Endodermal cell (in vitro differentiated cells): ENCODE measurements at places on chromosomes 6 and 20. TPM values are rescaled to one million over a fixed set of nuclear protein-coding genes. Genes with fewer than 3 reads are reported as not detected.

Gene VGLL2
- total RNA-seq, result not detected in 3 replicates

Gene NRN1
- total RNA-seq, result 0.57 and 0.68 TPM in 2 replicates

Gene HLA-DRA
- total RNA-seq, result 0.27 TPM in 1 of 2 replicates, not detected in the other

Gene DAAM2
- 0.23 to 0.33 TPM (median 0.27 TPM) in 3 replicates for total RNA-seq

Gene TRAPPC3L
- total RNA-seq, result not detected in 3 replicates

Gene DEFB119
- total RNA-seq, result not detected in 2 replicates

Gene PNLDC1
- total RNA-seq, result not detected in 3 replicates

Gene ZSWIM3
- total RNA-seq, result 2.1 to 2.7 TPM (median 2.1 TPM) in 3 replicates

Gene ZC2HC1B
- total RNA-seq, result not detected in 2 replicates

- H3K4me3 ChIP-seq, result no peak overlapping the region
- H3K4me1 ChIP-seq, result no peaks in the 10 kb centered on the region
- no peak overlapping the region for H3K27ac ChIP-seq
- no peaks in the 10 kb centered on the region for H3K27me3 ChIP-seq
- peaks cover 41% of the 10 kb centered on the region for H3K36me3 ChIP-seq
Observed at GRCh38 chr6:147384737-147385710, 123.5 kb upstream of the SAMD5 start.

GRCh38 chr6:7628479-7628878 is 38.5 kb downstream of the SNRNP48 start:
- H3K27ac ChIP-seq, result no peak overlapping the region
- H3K4me3 ChIP-seq, result no peak overlapping the region
- H3K4me1 ChIP-seq, result no peaks in the 10 kb centered on the region
- no peaks in the 10 kb centered on the region for H3K36me3 ChIP-seq

GRCh38 chr6:167700199-167700598 is 126.5 kb upstream of the AFDN start:
- H3K27ac ChIP-seq, result no peak overlapping the region
- no peak overlapping the region for H3K4me3 ChIP-seq
- H3K27me3 ChIP-seq, result no peaks in the 10 kb centered on the region
- H3K4me1 ChIP-seq, result peaks cover 9% of the 10 kb centered on the region

DNA sequence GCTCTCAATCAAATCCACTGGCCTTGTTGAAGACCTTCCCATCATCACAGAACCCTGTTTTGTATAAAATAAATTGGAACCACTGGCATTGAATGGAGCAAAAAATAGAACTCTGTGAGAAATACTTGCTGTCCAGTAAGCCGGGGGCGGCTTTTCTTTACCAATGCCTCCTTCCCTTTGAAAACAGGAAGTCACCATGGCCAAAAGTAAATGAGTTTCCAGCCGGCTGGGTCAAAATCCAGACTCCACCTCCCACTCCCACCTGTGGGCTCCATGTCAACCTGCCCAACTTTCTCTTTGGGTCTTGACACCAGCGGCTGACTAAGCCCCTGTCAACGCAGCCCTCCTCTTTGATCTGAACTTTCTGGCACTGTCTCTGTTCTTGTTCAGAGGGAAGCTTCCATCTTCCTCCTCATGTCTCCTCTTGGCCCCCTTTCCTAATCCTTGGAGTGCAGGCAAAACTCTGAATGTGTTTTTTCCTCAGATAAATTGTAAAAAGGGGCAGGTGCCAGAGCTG is 95.2 kb downstream of the TFAP2C start:
- DNase-seq, result no peak
- H3K27ac ChIP-seq, result no peak overlapping the region
- H3K36me3 ChIP-seq, result no peaks in the 10 kb centered on the region
- H3K4me1 ChIP-seq, result no peaks in the 10 kb centered on the region
- H3K27me3 ChIP-seq, result no peaks in the 10 kb centered on the region

DNA sequence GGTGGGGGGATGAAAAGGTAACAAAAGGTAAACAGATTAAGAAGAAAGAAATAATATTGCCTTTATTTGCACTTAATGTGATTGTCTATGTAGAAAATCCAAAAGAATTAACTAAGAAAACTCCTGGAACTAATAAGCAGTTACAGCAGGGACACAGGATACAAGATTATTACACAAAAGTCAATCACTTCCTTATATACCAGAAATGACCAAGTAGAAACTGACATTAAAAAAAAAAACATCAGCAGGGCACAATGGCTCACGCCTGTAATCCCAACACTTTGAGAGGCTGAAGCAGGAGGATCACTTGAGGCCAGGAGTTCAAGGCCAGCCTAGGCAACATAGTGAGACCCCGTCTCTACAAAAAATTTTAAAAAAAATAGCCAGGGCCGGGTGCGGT is 123.2 kb upstream of the RIPOR2 start:
- no peak overlapping the region for H3K4me3 ChIP-seq
- no peak for DNase-seq
- H3K27ac ChIP-seq, result no peak overlapping the region
- H3K36me3 ChIP-seq, result no peaks in the 10 kb centered on the region

DNA sequence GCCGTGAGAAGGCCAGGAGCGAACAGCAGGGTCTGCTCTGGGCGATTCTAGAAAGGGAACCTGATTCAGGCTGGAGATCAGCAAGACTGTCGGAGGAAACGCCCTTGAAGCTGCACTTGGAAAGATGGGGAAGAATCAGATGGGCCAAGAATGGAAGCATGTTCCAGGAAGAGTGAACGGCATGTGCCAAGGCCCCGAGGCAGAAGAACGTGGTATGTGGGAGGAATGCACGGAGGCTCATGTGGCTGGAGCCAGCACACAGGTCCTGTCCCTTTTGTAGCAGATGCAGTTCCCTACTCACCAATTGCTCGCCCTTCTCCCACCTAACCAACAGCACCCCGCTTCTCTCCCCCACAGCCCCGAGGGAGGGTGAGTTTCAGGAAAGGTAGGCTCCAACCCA is 180.6 kb downstream of the TFAP2C start:
- no peaks in the 10 kb centered on the region for H3K4me1 ChIP-seq
- no peak overlapping the region for H3K4me3 ChIP-seq
- peaks cover 61% of the 10 kb centered on the region for H3K27me3 ChIP-seq
- DNase-seq, result no peak

GRCh38 chr20:19812056-19812455 is 54.0 kb downstream of the RIN2 start:
- H3K27ac ChIP-seq, result no peak overlapping the region
- no peak for DNase-seq
- H3K27me3 ChIP-seq, result no peaks in the 10 kb centered on the region
- no peaks in the 10 kb centered on the region for H3K36me3 ChIP-seq
- no peaks in the 10 kb centered on the region for H3K4me1 ChIP-seq

GRCh38 chr6:10381133-10381829 is 33.6 kb downstream of the TFAP2A start:
- H3K4me3 ChIP-seq, result no peak overlapping the region
- DNase-seq, result peak; percentile 89
- peaks cover 69% of the 10 kb centered on the region for H3K27me3 ChIP-seq
- H3K4me1 ChIP-seq, result peaks cover 7% of the 10 kb centered on the region
- H3K27ac ChIP-seq, result peak overlapping the region; percentile 6

- H3K27me3 ChIP-seq, result no peaks in the 10 kb centered on the region
- no peak overlapping the region for H3K4me3 ChIP-seq
- H3K4me1 ChIP-seq, result peaks cover 22% of the 10 kb centered on the region
- DNase-seq, result no peak
Observed at GRCh38 chr20:62064770-62065673, 659 bp downstream of the TAF4 start.

DNA sequence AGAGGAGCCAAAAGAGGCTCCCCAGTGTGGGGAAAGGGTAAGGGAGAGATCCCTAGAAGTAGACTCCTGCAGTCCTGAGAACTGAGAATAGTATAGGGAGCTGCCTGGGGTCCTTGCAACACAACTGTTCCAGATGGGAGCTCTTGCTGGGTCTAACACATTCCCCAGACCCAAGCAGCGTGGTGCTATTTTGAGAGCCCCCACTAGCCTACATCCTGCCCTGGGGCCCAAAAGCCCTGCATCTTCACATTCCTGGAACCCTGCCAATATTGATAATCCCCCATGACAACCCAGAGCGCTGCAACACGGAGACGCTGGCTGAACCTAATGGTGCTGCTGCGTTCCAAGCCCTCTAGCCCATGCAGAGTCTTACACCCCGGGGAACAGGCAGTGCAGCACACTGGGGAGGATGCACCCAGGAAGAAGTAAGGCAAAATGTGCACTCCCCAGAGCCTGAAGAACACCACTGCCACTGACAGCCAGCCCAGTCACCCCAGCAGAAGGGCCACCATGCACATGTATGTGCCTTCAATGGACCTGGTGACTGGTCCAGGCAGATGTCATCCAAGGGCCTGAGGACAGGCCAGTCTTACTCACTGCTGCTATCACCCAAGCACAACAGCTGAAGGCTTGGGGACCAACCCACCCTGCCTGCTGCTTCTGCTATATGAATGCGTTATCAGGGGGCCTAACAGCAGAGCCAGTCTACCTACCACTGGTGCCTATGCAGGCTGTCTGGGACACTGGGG is 7.0 kb upstream of the RNF217 start:
- no peak for DNase-seq
- no peaks in the 10 kb centered on the region for H3K36me3 ChIP-seq
- H3K4me3 ChIP-seq, result no peak overlapping the region
- H3K27me3 ChIP-seq, result peaks cover 2% of the 10 kb centered on the region
- no peaks in the 10 kb centered on the region for H3K4me1 ChIP-seq

DNA sequence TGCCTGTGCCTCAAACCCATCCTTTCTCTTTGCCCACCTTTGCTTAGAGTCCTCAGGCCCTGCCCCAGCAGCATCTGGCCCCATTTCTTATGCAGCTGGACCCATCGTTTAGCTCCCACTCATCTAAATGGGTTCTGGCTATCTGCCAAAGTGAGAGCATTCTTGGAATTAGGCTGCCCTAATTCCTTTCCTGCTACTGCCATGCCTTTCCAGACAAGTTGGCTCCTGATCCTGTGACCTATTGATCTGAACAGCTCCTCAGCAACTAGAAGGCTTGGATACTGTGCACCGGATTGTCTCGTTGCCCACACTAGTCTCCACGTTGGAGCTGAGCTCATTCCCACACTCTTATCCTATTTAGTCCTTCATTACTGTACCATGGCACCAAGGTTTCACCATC is 22.9 kb downstream of the DZANK1 start:
- H3K4me3 ChIP-seq, result no peak overlapping the region
- H3K27me3 ChIP-seq, result no peaks in the 10 kb centered on the region
- no peak overlapping the region for H3K27ac ChIP-seq
- no peaks in the 10 kb centered on the region for H3K36me3 ChIP-seq

DNA sequence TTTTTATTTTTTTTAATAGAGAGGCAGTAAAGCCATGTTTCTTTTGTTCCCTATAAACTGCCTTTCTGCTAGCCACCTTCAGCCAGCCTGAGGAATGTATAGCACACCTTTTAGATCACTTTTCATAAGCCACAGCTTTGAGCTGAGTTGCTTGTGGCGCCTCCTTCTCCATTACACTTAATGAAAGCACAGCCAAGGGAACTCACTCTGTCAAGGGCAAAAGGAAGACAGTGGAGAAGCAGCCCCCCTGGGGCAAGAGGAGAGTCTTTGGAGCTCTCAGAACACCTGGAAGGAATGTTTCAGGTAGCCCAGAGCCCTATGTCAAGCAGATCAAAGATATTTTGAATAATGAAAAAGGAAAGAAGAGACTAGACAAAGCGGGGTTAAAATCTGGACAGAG is 235.1 kb downstream of the CLIC5 start:
- no peaks in the 10 kb centered on the region for H3K4me1 ChIP-seq
- DNase-seq, result peak; percentile 49
- H3K36me3 ChIP-seq, result no peaks in the 10 kb centered on the region
- no peak overlapping the region for H3K4me3 ChIP-seq
- H3K27me3 ChIP-seq, result no peaks in the 10 kb centered on the region

DNA sequence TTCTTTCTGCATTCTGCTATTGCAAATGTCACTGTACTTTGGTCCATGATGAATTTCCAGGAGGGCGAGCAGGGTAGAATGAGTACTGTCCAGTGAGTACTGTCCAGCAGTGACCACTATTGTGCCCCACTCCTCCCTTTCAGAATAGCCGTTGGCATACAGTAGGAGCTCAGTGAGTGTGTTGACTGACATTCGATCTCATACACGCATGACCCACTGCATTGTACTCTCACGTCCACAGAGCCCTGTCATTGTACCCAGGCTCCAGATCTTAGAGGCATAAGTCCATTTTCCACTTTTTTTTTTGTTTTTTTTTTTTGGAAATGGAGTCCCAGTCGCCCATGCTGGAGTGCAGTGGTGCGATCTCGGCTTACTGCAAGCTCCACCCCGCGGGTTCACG is 8.2 kb downstream of the DYNLRB1 start:
- peaks cover 80% of the 10 kb centered on the region for H3K36me3 ChIP-seq
- no peak overlapping the region for H3K27ac ChIP-seq
- no peaks in the 10 kb centered on the region for H3K27me3 ChIP-seq
- H3K4me1 ChIP-seq, result peaks cover 3% of the 10 kb centered on the region
- no peak overlapping the region for H3K4me3 ChIP-seq

DNA sequence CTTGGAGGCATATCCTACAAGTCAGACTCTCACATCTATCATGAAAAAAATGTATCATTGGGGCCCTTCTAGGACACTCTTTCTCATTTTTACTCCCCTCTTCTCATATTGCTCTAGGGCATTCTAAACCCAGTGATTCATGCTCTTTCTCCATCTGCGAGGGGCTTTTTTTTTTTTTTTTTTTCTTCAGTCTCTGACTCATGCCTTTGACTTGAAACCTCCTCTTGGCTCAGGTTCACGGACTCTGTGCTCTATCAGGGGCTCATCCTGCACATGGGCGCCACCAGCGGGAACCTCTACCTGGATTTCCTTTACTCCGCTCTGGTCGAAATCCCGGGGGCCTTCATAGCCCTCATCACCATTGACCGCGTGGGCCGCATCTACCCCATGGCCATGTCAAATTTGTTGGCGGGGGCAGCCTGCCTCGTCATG is 17.8 kb downstream of the SLC22A1 start:
- H3K4me1 ChIP-seq, result peaks cover 5% of the 10 kb centered on the region
- H3K36me3 ChIP-seq, result no peaks in the 10 kb centered on the region
- H3K27me3 ChIP-seq, result no peaks in the 10 kb centered on the region
- no peak overlapping the region for H3K27ac ChIP-seq
- peak; percentile 44 for DNase-seq

DNA sequence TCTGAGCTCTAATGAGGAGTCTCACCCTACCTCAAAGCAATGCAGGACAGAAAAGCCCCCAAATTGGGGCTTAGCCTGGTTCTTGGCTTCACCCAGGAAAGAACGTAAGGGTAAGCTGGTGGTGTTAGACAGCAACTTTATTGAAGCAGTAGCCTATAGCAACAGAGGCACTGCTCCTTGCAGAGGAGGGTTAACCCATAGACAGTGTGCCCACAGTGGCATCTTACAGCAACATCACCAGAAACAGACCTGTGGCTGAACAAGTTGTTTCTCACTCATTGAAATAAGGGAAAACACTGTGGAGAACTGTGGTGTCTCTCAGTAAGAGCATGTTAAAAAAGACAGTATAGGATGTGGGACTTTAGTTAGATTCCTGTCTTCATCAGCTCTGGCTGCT is 80.4 kb upstream of the SPTLC3 start:
- DNase-seq, result no peak
- no peak overlapping the region for H3K27ac ChIP-seq
- no peak overlapping the region for H3K4me3 ChIP-seq

GRCh38 chr6:147207837-147208754 is 3.9 kb downstream of the STXBP5 start:
- no peak overlapping the region for H3K4me3 ChIP-seq
- H3K4me1 ChIP-seq, result peaks cover 7% of the 10 kb centered on the region
- H3K36me3 ChIP-seq, result no peaks in the 10 kb centered on the region

GRCh38 chr6:13526727-13527670 is 39.6 kb upstream of the GFOD1 start:
- no peaks in the 10 kb centered on the region for H3K36me3 ChIP-seq
- no peak for DNase-seq
- no peak overlapping the region for H3K27ac ChIP-seq
- H3K4me3 ChIP-seq, result no peak overlapping the region

GRCh38 chr6:38713812-38714211 is 1.3 kb upstream of the DNAH8 start:
- H3K27ac ChIP-seq, result no peak overlapping the region
- H3K4me3 ChIP-seq, result no peak overlapping the region
- no peak for DNase-seq
- no peaks in the 10 kb centered on the region for H3K36me3 ChIP-seq
- no peaks in the 10 kb centered on the region for H3K4me1 ChIP-seq
- H3K27me3 ChIP-seq, result peaks cover 41% of the 10 kb centered on the region
